CD4-positive, alpha-beta T cell treated with Interleukin-12 subunit alpha and Interleukin-12 subunit beta, for 1 hour (primary cell): ENCODE measurements at places on chromosomes 5 and 9.

DNA sequence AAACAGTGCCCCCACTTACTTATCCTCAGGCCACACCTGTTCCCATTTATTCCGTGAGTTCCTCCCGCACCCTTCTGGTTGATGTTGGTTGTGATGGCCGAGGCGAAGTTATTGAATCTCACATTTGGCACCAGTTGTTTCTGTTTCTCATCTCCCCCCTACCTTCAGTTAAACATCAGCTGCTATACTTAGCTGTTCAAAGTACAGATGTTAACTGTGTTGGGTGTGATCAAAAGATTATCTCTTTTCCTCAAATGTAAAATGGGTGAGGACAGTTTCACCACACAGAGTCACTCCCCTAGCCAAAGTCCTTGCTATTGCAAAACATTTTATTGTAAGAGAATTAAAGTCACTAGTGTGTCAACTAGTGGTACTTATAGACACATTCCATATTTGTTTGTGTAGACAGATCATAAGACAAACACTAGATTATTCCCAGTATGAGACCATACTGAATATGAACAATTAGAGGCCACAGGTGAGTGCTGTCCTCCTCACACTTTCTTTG, 43.2 kb upstream of the PRSS3 start:
- no peak for DNase-seq

DNA sequence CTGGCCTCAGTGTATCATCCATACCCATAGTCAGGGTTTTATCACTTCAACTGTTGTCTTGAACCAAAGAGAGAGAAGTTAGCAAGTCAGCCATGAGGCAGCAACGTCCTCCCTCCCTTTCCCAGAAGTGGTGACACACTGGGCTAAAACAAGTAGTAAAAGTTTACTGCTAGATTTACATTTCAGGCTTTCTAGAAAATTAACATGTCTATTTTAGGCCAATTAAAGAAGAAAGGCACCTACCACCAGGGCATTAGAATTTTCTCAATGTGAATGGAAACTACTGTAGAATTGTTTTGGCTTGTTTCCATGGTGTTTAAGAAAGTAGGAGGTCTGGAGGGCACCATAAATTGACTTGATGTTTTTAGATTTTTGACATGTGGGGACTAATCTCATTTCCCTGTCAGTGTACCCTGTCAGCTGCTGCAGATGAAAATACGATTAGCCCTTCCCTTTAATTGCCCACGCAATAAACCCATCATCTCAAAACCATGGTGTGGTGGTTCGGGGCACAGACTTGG, 121.8 kb upstream of the ELL2 start:
- DNase-seq, result no peak

DNA sequence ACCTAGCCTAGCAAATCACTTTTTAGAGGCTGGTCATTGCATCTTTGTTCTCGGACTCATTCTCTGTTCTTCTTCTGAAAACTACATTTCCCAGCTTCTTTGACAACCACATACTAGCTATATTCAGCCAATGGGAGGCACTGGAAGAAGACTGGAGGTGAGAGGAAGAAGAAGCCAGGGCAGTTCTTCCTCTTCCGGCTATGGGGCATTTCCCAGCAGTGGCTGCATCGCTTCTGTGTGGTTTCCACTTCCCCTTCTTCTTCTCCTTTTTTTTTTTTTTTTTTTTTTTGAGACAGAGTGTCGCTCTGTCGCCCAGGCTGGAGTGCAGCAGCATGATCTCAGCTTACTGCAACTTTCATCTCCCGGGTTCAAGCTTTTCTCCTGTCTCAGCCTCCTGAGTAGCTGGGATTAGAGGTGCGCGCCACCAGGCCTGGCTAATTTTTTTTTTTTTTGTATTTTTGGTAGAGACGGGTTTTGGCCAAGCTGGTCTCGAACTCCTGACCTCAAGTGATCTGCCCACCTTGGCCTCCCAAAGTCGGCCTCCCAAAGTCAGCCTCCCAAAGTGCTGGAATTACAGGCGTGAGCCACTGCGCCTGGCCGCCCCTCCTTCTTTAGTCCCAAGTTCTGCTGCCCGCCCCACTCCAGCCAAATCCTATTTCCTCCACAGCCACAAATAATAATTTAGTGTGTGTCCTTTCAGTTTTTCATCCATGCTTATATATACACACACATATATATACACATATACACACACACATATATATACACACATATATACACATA, 6.9 kb upstream of the UBAP1 start:
- DNase-seq, result peak; percentile 79

DNA sequence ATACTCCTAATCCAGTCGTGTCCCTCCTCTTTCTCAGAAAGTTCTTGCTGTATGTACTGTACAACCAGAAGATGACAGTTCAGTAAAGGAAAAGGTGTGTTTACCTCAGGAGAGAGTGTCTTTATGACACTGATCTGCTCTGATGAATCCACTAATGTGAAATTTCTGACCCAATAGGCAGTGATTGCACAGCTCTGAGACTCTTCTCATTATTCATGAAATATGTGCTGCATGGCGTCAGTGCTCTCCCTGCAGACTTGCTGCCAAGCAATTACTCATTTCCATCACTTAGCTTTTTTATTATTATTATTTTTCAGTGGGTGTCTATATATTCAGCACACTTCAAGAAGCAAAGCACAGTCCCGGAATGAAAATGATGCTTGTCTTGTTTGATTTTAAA, 389.0 kb downstream of the RASEF start:
- DNase-seq, result no peak

DNA sequence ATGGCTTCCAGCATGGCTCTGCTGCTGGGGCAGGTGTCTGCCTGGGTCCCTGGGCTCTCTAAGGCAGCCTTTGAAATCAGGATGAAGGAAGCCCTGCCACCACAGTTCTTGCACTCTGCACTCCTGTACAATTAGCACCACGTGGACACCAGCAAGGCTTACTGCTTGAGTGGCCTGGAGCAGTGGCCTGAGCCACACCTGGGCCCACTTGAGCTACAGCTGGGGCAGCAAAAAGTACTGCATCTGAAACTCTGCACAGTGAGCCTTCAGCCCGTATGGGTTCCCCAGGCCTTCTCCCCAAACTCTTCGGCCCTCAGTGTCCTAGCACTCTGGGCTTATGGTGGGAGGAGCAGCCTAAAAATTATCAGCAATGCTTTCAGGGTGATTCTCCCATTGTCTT, 8.0 kb upstream of the INIP start:
- no peak for DNase-seq

DNA sequence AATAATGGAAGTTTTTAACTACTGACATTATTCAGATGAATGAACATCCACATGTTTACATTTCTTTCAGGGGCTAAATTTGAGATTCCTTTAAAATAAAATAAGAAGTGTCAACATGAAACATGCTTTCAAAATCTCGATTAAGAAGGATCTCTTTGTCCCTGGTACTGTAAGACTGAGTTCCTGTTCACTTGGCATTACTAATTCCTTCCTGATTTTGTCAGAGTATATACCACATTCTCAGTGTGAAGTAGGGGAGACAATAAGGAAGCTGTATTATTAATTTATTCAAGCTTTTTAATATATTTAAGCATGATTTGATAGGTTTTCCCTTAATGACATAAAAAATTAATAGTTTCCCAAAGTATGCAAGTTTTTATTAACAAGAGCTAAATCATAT, 81.5 kb upstream of the GRHPR start:
- DNase-seq, result no peak
